ENCODE measurements at places on chromosomes 11 and 22.

GRCh38 chr11:112227471-112227870, 1.2 kb downstream of the PTS start:
- no peak for DNase-seq

- peak; percentile 60 for DNase-seq
These were observed 20.8 kb upstream of the IL18BP start for GRCh38 chr11:71977743-71978418.

DNA sequence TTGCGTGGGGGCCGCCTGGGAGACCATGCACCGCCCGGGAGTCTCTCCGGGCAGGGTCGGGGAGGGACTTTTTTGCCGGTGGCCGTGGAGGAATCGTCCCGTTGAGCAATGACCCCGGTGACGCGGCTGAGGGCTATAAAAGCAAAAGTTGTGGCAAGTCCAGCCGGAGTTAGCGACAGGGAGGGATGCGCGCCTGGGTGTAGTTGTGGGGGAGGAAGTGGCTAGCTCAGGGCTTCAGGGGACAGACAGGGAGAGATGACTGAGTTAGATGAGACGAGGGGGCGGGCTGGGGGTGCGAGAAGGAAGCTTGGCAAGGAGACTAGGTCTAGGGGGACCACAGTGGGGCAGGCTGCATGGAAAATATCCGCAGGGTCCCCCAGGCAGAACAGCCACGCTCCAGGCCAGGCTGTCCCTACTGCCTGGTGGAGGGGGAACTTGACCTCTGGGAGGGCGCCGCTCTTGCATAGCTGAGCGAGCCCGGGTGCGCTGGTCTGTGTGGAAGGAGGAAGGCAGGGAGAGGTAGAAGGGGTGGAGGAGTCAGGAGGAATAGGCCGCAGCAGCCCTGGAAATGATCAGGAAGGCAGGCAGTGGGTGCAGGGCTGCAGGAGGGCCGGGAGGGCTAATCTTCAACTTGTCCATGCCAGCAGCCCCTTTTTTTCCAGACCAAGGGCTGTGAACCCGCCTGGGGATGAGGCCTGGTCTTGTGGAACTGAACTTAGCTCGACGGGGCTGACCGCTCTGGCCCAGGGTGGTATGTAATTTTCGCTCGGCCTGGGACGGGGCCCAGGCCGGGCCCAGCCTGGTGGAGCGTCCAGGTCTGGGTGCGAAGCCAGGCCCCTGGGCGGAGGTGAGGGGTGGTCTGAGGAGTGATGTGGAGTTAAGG, at the start of gene NEAT1:
NEAT1 (plus strand) TSS at position 166 of the 883 bp plus-strand sequence.
- DNase-seq = peak; percentile 97

DNA sequence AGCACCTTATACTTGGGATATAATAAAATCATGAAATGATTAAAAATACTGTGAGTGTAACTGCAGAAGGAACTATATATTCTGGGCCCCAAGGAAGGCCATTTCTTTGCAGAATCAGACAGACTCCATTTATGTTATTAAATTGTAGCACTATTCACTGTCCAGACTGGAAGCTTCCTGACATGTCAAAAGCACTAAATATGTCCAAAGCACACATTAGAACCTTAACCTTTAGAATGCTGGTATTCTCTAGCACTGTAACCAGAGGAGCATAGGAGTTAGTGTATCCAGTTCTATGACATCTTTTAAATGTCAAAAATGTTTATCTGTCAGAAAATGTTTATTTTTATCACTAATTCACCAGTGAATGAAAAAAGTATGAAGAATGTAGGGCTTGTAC, 246.9 kb downstream of the CADM1 start:
- DNase-seq = no peak

- no peak for DNase-seq
These were observed 20.2 kb downstream of the NF2 start for GRCh38 chr22:29623553-29624169.

DNA sequence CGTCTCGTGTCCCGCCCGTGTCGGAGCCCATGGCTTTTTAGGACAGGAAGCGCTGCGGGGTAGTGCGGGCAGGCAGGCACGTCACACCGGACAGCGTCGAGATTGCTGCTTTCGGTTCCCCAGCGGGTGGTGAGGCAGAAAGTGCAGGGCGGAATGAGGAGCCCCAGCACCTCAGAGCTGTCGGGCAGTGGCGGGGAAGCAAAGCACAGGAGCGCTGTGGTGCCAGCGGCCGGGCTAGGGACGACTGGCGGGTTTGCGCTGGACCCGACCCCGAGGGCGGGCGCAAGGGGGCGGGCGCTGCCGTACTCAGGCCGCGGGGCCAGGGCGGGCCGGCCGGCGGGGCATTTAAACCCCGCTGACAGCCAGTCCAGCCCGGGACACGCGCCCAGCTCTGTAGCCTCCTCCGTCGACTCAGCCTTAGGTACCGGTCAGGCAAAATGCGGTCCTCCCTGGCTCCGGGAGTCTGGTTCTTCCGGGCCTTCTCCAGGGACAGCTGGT, at the start of gene SLC37A2:
SLC37A2 (plus strand) TSS at position 375 of the 498 bp plus-strand sequence; CDS start at position 438, 63 bp downstream.
- DNase-seq = peak; percentile 57

DNA sequence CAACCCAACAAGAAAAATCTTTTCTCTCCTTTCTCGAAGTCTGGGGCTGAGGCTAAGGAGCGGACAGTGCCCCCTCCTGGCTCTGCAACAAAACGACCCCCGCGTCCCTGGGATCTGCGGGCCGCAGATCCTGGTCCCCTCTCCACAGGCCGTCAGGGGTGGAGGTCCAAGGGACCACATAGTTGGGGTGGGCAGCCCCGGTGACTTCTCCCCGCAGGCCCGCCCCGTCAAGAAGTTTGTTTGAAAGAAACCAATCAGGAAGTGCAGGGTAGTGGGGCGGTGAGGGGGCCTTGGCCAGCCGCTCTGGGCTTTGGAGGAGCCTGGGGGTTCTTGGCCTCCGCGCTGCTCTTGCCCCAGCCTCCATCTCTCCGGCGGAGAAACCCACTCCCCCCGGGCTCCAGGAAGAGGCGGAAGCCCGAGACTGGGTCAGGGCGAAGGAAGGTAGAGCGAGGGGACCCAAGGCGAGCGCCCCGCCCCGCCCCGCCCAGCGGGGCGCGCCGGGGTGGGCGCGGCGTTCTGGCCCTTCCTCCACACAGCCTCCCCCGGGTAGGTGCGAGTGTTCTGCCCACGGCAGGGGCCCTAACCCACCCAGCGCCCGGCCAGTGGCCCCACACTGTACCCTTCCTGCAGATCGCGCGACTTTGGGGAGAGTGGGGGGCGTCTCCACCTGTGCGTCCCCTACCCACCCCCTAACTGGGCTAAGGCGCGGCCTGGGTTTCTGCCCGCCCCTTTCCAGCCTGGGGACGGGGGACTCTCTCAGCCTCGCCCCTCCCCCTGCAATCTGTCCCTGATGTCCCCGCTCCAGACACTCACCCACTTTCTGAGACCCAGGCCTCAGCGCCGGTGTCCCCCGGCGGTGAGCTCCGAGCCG, 1.3 kb downstream of the TP53I11 start:
- no peak for DNase-seq

- DNase-seq = no peak
These were observed 73.2 kb downstream of the RAB38 start for GRCh38 chr11:88101881-88102597.

DNA sequence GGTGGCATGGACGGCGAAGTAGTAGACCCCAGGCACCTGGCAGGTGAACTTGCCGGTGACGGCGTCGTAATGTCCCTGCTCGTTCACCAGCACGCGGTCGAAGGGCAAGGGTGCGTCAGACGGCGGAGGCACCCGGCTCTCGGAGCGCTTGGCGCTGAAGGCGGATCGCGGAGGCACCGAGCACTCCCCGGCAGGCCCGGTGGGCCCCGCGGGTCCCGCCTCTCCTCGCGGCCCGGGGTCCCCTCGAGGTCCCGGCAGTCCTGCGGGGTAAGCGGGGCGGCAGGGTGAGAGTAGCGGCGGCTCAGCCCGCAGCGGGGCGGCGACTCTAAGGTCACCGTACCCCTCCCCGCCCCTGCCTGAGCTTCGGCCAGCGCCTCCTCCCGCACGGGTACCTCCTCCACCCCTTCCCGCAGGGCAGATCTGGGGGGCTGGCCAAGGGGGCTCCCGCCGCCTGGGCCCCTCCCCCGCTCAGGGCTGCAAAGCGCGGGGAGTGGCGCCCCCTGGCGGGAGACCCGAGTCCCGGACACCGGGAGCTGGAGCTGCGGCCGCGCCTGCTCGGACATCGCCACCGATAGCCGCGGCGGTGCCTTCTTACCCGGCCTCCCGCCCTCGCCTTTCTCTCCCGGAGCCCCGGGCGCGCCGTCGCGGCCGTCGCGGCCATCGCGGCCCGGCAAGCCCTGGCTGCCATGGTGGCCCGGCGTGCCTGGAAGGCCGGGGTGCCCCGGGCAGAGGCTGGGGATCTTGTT, 921 bp downstream of the C1QTNF5 start:
- DNase-seq = peak; percentile 32

DNA sequence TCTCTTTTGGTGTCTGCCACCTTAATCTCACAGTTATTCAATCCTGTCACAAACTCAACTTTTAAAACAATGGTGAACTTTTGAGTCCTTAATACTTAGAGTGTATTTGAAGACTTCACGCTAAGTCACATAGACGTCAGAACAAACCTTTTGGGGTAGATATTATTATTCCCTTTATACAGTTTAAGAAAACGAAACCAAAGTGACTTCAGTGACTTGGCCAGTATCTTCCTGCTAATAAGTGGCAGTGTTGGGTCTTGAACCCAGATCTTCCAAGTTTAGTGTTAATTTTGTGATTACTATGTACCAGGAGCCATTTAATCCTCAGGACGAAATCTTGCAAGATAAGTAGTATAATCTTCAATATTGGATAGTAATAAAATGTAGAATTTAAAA, 691 bp downstream of the CEP295 start:
- DNase-seq = no peak

- no peak for DNase-seq
These were observed 566 bp downstream of the ATP6V1E1 start for GRCh38 chr22:17627961-17628405.

DNA sequence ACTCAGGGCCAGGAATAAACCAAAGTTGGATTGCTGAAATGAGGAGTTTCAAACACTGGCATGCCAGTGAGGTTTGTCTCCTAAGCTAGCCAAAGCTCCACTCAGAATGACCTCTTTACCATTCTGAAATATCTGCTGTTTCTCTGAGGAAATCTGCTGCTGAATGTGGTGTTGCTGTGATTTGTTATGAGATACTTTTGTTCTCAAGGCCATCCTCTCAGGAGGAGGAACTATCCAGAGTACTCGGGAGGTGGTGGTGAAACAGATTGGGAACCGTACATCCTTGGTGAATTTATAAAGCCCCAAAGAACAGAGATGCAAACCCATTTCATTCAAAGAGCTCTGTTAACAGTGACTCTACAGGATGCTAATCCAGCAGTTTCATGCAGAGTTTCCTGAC, 50.5 kb downstream of the BDNF start:
- no peak for DNase-seq

- no peak for DNase-seq
These were observed 56.6 kb downstream of the LRRC32 start for GRCh38 chr11:76613901-76614300.

DNA sequence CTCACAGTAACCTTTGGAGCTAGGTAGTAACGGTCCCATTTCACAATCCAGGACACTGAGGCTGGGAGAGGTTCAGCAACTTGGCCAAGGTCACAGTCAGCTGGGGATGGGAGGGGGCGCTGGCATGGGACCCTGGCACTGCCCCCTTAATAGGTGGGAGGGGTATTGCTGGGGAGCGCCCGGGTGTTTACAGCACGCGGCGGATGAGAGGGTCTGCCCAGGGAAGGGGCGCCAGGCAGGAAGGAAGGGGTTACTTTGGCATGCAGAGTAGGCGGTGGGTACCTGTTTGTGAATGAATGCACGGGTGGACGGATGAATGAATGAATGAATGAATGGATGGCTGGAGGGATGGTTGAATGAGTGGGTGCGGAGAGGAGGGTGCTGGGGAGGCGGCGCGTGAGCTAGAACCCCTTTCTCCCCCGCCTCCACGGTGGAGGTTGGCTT, 628 bp upstream of the FLRT1 start:
- DNase-seq = no peak

GRCh38 chr11:65575568-65576231, at the start of gene EHBP1L1:
Gene EHBP1L1 (plus strand): TSS chr11:65576053. CDS start chr11:65576303, 250 bp downstream.
- peak; percentile 83 for DNase-seq

GRCh38 chr11:83723999-83724398, 437.8 kb upstream of the CCDC90B start:
- peak; percentile 27 for DNase-seq

DNA sequence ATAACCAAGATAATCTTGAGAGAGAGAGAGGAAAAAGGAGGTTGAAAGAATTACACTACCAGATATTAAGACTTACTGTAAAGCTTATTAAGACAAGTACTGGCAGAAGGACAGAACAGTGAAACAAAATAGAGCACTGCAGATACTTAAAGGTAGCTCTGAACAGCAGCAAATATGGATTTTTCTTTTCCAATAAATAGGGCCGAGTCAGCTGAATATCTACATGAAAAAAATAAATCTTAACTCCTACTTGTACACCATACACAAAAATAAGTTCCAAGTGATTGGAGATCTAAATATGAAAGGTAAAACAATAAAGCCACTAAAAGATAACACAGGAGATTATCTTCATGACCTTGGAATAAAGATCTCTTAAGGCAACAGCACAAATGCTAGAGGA, 12.4 kb downstream of the THAP12 start:
- DNase-seq = no peak

DNA sequence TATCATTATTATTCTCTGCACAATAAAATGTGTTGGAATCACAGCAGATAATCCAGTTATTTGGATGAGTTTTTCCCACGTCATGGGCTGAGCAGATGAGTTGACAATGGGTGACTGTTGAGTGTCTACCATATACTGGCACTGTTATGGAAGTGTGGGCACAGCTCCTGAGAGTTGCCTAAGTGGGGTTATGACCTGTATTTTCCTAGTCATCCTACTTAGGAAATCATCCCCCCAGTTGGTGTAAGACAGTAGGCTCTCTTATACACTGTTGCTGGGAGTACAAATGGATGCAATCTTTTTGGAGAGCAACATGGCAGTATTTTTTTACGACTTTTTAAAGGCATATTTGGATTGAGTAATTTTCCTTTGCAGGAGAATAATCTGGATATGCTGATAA, 66.4 kb downstream of the TRAF6 start:
- no peak for DNase-seq

- no peak for DNase-seq
These were observed 10.4 kb upstream of the HSPA8 start for GRCh38 chr11:123072332-123072761.

GRCh38 chr22:29459773-29460172, 20.2 kb upstream of the NEFH start:
- DNase-seq = no peak

DNA sequence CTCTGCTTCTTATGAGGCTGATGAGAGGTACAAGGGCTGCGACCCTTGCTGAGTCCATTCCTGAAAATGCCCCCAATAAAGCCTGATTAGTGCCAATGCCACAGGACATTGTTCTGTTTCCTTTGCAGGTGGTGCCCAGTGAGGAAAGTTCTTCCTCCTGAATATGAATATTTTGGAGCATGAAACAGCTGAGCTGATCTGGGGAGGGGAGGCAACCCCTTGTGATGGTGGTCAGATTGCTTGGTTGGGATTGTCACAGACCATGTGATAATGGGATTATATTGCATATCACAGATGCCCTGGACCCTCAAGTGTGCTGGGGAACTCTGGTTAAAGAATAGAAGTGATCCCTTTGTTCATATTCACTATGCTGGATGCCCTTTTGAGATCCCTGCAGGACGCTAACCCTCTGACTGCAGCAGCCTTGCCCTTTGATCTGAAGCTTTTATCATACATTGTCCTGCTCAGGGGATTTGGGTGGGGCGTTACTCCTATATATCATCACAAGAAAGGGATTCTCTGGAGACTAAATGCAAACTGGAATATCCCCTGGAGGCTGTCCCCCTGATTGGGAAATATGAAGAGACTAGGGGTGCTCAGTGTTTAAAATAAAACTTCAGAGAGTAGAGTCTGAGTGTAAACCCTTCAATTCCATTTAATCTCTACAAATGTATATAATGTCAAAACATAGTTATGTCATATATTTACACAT, 76.9 kb upstream of the TOP3B start:
- no peak for DNase-seq

- no peak for DNase-seq
These were observed 290.3 kb upstream of the API5 start for GRCh38 chr11:43021466-43021865.

Data from activated CD4-positive, alpha-beta T cell treated with anti-CD3 and anti-CD28 coated beads, Interleukin-2, Interleukin-4, amounts not matched to agents 100 ng/mL and 50 ng/mL, durations not matched to agents 16 hours and 8 hours (primary cell).